Stimulated activated CD4-positive, alpha-beta T cell treated with anti-CD3 and anti-CD28 coated beads, Interleukin-4, amount 100 ng/mL, for 4 hours (primary cell): ENCODE measurements at places on chromosomes 1 and 21.

GRCh38 chr1:117622726-117623125 lies 16.9 kb downstream of the TENT5C start:
- DNase-seq, result no peak

- DNase-seq, result no peak
Measured at GRCh38 chr1:218891577-218891976, 282.1 kb upstream of the LYPLAL1 start.

DNA sequence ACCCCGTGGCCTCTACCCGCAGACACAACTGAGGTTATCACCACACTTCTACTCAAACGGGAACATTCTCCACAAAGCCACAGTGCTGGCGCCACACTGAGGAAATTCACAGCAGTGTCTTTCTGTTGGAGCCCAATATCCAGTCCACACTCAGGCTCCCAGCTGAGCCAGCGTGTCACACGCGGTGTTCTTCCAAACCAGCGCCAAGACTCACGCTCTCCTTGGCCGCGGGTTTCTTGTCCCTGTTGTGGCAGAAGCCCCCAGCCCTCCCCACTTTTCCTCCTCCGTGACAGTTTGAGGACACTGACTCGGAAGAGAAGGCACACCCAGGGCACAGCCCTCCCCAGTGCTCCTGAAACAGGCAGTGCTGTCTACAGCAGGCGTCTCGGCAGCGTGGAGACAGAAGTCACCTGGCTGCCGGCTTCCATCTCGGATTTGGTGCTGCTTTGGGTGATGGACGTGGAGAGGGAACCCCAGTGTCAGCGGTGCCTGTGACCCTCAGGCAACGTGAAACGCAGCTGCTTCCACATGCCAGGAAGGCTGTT lies 35.4 kb upstream of the AGPAT3 start:
- no peak for DNase-seq

DNA sequence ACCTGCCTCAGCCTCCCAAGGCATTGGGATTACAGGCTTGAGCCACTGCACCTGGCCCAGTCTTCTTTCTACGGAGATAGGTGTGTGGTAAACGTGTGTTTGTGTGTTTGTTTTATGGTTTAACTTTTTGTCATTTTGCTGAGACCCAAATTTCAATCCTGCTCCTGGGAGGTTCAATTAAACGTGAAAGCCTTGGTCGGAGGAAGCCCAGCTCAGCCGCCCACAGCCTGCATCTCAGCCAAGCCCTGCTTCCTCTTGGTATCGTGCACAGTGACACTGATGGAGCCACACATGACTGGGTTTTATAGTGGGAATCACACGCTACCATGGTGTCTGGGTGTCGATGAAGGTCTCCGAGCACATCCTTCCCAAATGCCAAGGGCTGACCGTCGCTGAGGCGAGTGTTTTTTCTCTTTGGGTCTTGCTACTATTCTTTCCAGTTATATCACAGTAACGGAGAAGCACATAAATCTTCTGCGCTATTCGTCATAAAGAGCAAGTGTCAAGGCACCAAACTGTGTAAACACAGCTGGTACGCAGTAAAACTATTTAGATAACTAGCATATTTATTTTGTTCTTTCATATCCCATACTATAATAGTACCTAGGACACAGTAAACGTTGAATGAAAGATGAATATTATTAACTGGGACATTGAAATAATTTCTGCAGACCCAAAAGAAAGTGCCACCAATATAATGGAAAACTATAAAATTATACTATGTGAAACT lies 39.3 kb downstream of the HLCS start:
- DNase-seq, result no peak

- no peak for DNase-seq
Measured at GRCh38 chr1:180921891-180922630, 9.4 kb downstream of the KIAA1614 start.

DNA sequence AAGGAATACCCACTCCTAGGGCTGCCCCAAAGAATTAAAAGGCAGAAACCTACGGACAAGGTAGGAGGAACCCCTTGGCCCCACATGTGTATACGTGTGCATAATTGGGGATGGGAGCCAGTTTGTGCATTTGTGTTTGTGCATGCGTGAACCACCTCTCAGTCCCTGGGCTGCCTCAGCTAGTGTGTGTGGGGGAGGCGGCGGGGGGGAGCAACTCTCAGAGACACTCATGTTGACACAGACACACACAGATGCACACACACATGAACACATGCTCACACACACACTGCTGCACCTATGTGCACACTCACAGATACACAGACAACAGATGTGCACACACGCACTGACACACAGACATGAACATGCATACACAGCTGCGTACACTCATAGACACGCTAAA lies 5.1 kb downstream of the LDLRAD1 start:
- DNase-seq, result no peak

- DNase-seq, result no peak
Measured at GRCh38 chr1:92989936-92990583, 28.8 kb upstream of the DIPK1A start.

- DNase-seq, result no peak
Measured at GRCh38 chr1:117037802-117038201, 22.3 kb upstream of the TTF2 start.

DNA sequence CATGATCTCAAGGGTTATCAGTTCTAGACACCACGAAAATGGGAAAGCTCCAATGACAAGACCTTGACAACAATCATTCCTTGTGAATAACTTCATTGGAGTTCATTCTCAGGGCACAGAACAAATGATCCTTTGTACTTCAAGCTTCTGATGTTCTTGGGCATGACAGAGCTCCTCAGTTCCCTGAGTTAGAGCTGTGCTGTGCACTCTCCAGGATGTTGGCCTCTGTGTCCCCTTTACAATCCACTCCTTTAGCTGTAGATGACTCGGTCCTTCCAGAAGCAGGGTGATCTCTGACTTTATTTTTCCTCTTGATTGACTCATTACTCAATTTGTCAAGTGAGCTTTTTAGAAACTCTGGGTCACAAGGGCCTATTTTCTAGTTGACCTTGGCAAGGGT lies 3.9 kb upstream of the FAM78B start:
- no peak for DNase-seq

DNA sequence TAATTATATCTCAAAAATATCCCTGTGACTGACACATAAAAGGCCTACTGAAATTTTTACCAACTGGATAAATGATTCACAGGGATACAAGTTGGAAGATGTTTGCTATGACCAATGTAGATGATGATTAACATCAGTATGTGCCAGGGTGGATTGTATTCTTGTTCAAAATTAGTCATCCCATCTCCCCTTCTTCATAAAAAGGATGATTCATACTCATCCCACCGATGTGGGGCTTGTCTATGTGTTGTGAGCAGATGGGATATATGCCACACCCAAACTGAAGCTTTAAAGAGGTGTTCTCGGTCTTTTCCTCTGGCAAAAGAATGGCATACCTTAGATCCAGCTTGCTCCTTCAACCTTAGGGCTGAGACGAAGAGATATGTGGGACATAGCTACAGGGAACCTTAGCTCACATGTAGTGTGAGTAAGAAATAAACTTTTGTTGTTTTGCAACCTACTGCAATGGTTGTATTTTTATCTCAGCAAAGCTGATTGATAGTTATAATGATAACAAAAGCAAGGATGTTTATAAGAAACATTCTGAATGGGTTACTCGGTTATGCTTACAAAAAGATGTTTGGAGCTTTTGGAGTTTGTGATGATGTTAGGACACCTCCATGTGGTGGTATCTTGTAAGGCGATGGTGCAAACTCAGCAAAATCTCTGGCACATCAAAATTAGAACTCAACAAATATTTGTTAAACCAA lies 29.4 kb downstream of the SPATA17 start:
- no peak for DNase-seq

DNA sequence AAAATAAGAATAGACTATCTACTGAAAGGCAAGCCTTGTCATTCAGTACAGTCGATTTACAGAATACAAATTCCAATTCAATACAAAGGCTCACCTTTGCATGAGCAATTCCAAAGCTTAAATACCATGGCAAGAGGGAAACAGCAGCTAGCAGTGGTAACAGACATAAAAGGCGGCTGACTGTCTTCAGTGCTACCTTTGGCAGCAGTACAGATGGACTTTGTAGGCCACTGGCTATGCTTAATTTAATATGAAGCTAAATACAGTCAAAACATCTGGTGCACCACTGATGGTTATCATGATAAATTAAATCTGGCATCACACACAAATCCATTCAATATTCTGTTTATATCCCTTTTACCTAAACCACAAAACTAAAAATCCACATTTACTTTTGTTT lies 62.4 kb downstream of the RERE start:
- DNase-seq, result no peak

DNA sequence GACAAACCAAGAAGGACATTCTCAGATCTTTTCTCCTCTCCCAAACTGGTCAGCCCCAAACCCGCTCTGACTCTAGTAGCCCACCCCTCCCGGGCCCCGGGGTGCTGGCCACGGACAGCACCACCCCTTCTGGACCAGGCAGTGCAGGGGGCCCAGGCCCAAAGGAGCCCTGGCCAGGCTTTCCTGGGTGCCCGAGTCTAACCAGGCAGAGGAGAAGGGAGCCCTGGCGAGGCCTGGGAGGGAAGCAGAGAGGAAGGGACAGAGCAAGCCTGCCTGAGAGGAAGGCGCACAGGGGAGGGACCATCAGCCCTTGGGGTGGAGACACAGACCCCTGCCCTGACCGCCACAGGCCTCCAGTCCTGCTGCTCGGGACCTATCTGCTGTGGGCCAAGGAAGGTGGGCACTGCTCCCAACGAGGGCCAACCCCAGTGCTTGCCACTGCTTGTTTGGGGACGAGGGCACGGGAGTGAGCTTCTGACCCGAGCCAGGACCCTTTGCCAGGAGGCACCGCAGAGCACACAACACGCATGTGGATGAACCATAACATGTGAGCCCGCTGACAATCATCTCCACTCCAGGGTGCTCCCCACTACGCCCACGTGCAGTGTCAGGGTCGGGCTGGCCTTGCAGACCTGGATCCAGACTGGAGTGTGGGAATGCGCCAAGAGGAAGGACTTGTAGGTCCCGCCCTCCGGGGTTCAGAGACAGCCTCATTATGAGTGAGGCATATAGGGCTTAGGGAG lies 57.6 kb downstream of the KCNAB2 start:
- no peak for DNase-seq

GRCh38 chr21:25081096-25081495 lies 526.2 kb downstream of the MRPL39 start:
- DNase-seq, result no peak

DNA sequence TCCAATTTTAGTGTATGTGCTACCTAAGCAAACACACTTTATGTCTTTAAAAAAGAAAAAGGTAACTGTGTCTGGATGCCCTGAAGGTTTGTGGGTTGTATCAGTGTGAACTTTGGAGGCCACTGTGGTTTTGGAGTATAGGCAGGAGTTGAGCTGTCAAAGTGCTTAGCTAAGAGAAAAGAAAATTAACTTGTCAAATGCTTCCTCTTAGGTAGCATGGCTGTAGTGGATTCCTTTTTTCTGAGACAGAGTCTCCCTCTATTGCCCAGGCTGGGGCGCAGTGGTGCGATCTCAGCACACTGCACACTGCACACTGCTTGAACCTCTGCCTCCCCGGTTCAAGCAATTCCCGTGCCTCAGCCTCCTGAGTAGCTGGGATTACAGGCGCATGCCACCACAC lies 11.2 kb upstream of the SLC41A1 start:
- no peak for DNase-seq

DNA sequence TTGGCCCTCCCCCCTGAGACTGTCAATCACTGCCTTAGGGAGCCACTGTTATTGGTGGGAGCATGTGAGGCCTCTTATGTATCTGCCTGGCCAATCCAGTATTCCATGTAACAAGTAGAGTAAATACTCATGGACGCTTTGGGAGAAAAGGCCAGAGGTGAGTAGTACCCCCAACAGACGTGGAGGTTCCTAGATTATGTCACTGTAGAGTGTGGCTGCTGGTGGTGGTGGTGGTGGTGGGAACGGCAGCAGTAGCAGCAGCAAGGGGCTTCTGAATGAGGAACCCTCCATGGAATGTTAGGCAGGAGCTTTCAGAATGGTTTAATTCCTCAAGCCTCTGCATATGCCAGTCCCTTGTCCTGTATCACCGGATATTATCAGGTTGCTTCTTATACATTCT lies 118.5 kb downstream of the UCK2 start:
- DNase-seq, result no peak

GRCh38 chr1:175062339-175062738 lies 5.3 kb upstream of the TNN start:
- no peak for DNase-seq

DNA sequence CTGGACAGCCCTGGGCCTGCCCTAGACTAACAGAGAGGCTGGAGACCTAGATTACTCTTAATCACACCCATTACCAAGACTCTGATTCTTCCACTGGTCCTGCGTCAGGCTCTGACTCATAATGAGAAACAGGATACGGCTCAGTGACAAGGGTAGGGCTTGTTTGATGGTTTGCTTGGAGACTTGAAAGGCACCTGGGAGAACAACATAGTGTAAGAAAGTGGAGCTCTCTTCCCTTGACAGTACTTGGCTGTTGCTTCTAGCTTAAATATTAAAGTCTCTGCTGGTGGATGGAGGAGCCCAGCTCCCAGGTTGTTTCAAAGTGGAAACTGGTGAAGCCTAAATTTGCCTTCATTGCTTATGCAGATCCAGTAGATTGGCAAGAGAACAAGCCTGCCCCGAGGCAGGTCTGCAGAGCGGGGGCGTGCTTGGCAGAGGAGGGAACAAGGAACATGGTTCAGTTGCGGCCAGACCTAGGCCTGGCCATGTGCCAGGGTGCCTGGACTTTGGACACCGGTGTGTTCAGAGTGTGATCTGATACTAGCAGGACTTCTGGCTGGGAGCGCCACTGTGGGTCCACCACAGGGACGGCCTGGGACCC lies 480.6 kb downstream of the CAMTA1 start:
- no peak for DNase-seq

GRCh38 chr1:147891088-147891487 lies 11.5 kb upstream of the GJA8 start:
- DNase-seq, result no peak

GRCh38 chr1:175410560-175410959 lies 218.0 kb upstream of the KIAA0040 start:
- no peak for DNase-seq

DNA sequence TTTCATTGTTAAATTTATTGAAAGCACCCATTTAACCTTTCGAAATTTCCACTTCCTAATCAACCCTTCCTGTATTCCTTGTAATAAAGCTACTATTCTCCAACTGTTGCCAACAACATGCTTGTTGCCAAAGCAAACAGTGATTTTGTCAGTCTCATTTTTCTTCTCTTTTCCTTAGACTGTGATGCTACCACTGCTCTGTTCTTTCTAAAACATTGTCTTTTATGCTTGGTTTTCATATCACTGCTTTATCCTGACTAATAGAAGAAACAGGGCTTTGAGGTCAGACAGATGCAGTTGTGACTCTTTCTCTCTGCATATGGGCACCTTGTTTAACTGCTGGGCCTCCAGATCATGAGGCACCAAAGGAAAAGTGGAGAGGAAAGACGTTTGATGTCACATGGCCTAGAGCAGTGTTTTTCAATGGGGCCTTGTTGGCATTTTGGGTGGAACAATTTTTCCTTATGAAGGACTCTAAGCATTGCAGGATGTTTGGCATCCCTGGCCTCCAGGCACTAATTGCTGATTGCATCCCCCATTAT lies 56.1 kb downstream of the HMCN1 start:
- no peak for DNase-seq

- DNase-seq, result no peak
Measured at GRCh38 chr21:35923971-35924370, 136.4 kb downstream of the SETD4 start.

GRCh38 chr1:206903687-206904086 lies 6.4 kb downstream of the IL24 start:
- no peak for DNase-seq

GRCh38 chr1:13792419-13792818 lies 92.4 kb downstream of the PRDM2 start:
- DNase-seq, result no peak
